ENCODE measurements at places on chromosomes 6 and 20.

DNA sequence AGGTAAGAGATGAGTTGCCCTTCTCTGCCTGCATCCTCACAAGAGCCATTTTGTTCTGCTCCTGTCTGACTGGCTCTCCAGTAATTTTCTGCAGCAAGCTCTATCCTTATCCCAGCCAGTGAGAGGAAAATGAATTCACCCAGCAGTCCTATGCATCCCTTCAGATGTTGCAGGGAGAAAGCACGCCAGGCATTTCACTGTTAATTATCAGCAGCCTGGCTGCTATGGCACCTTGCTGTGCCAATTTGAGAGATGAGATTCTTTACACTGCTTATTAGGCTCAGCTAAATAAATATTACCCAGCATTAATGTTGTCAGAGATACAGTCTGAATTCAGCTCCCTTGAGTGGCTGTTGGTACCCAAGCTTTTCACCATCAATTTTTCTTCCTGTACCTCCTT lies 61.1 kb upstream of the SNAP25 start:
- no peak for DNase-seq

- no peak for DNase-seq
Observed at GRCh38 chr20:41360831-41361756, 5.5 kb downstream of the EMILIN3 start.

DNA sequence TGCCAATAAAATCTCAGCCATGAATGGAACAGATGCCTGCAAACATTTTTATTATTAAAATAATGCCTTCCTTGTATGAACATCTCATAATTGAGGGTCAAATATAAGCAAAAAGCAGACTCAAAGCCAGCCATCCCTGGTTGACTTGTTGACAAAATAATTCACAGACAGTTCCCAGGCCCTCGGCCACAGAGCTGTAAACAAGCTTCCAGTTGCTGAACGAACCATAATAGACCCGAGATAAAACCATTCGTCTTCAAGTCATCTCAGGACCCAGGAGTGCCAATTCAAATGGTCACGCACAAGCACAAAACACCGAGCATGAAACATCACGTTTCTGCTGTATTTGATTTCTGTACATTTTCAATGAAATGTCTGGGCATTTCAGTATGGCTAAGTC lies 113.3 kb upstream of the CDYL start:
- DNase-seq = peak; percentile 87

DNA sequence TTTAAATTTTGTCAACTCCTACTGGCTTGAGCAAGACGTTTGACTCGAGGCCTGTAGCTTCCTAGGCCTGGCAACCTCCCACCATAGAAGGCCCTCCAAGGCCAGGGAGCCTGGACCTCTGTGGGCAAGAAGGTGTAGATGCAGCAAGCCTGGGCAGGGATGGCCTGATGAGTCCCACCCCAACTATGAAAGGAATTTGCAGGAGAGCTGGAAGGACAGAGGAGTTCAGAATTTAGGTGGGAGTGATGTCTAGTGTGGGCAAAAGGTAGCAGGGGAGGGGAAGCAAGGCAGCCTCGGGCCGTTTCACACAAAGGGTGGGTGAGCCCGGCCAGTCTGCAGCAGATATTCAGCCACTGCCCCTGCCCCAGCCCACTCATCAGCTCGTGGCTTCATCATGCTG lies 245.2 kb downstream of the CDH26 start:
- no peak for DNase-seq

DNA sequence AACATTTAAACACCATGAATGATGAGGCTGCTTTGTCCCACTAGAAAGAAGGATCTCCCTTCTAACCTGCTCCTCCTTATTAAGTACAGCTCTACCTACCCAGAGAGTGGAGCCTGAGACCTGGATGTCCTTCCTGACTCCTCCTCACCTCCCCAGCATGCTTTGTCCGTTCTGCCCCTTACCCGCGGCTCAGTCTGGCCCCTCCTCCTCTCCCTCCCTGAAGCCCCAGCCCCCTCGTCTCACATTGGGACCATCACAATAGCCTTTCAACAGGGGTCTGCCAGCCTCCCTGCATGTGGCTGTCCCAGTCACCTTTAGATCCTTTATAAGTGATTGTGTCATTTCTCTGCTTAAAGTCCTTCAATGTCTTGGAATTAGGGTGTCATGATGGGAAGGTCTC lies 72.5 kb downstream of the DZANK1 start:
- no peak for DNase-seq

- DNase-seq = no peak
Observed at GRCh38 chr6:144311361-144311760, 26.2 kb downstream of the UTRN start.

DNA sequence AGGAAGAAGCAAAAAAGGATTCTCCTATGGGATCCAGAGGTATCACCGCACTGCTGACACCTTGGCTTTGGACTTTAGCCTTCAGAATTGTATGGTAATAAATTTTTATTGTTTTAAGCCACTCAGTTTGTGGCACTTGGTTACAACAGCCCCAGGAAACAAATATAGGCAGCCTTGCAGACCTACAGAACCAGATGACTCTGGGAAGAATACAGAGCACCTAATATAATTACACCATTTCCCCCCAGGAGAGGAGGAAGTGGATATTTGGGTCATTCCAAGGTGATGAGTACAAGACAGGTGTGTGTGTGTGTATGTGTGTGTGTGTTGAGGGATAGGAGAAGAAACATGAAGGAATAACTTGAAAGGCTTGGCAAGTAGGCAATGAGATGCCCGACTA lies 84.2 kb upstream of the ENPP5 start:
- DNase-seq = no peak

DNA sequence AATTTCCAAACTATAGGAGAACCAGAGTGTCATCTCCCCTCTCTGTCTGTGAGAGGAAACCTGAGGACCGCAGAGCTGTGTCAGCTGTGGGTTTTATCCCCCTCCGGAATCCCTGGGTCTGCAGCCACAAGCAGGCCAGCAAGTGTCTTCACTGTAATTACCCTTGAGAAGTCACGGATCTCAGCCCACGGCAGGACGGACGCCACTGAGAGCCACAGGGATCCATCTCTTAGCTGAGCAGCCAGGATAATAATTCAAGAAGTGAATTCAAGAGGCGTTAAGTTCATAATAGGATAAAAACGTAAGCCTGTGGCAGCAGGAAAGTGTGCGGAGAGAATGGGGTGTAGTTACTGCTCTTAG lies 37.0 kb downstream of the DLL1 start:
- no peak for DNase-seq

GRCh38 chr6:79863566-79863965 lies 83.8 kb downstream of the ELOVL4 start:
- DNase-seq = no peak

DNA sequence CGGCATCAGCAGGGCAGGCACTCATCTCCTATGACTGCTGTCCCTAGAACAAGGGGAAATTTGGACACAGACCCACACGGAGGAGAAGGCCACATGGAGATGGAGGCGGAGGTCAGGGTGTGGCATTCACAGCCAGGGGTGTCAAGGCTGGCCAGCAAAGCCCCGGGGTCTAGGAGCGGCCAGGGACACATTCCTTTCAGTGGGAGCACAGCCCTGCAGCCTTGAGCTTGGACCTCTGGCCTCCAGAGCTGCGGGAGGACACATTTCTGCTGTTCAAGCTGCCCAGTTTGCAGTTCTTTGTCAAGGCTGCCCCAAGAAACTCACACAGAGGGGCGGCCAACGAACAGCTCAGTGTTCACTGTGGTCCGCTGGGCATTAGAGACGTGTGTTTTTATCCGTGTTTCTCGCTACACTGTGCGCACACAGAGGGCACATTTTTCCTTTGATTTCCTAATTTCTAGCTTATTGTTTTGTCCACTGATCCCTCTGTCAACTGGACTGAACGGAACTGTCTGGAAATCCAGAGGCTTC lies 93.4 kb upstream of the MPC1 start:
- no peak for DNase-seq

- DNase-seq = no peak
Observed at GRCh38 chr6:55474382-55474781, 104.6 kb downstream of the HMGCLL1 start.

DNA sequence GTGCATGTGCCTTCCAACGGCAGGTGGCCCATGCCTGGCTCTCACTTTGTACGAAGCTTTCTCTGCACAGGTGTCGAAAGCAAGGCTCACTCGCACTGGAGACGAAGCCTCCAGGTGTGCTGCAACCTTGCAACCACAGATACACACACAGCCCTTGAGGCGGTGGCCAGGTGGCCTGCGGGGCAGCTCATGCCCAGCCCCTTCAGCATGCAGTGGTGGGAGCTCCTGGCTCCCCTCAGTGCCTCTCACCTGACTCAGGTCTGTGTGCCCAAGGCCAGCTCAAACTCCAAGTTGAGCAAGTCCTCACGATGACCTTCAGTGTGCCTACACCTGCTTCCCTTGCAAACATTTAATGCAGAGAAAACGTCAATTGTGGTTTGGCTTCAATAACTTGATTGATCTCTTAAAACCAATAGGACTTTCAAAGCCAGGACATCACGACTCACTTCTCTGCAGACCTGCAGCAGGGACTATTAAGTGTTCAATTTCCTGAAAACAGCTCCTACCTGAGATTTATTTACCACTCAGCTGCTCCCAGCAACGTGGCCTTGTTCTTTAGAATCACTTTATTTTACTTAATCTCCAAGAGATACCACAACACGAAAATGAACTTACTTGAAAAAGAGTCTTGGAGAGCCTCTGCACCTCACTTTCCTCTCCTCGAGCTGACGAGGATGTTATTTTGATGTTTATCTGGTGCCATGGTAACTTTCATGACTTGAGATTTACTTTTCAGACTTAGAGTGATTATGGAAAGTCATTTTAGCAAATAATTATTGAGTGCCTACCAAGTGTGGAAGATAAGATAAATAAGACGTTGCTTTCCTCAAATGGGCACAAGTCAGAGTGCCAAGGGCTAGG lies 86.3 kb downstream of the SLC22A23 start:
- DNase-seq = no peak

GRCh38 chr6:127365874-127366273 lies 22.5 kb upstream of the ECHDC1 start:
- no peak for DNase-seq

- DNase-seq = no peak
Observed at GRCh38 chr20:20363799-20364592, 3.9 kb upstream of the INSM1 start.

DNA sequence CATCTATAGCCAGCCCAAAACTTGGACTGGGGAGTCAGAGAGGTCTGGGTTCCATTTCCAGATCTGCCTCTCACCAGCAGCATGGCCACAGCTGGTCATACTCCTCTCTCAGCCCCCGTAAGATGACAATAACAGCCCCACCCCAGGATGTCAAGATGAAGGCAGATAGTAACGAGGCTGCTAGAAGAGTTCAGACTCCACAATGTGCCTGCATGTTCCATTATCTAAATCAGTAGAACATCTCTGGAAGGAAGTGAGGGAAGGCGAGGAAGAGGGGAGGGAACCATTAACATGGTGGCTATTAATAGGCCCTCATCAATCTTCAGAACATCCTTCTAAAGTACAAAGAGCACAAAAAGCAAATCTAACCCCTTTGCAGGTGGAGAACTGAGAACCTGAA lies 98.0 kb upstream of the KCNG1 start:
- no peak for DNase-seq

DNA sequence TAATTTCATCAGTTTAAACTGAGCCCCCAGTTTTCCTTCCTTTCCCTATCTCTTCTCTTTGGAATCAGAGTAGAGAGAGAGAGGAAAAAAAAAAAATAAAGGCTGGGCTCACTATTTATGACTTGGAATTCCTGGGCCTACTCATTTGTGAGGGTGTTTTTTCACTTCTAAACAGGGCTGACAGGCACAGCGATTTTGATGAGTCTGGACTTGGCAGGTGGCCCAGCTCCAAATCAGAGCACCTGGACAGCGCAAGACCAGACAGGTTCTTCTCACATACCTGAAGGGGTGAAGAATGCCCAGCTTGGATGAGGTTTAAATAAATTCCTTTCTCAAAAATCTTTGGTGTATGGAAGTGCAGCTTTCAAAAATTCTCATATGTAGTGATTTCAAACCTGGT lies 122.2 kb downstream of the KIF13A start:
- no peak for DNase-seq

GRCh38 chr6:166025149-166025898 lies 142.3 kb downstream of the TBXT start:
- peak; percentile 46 for DNase-seq

DNA sequence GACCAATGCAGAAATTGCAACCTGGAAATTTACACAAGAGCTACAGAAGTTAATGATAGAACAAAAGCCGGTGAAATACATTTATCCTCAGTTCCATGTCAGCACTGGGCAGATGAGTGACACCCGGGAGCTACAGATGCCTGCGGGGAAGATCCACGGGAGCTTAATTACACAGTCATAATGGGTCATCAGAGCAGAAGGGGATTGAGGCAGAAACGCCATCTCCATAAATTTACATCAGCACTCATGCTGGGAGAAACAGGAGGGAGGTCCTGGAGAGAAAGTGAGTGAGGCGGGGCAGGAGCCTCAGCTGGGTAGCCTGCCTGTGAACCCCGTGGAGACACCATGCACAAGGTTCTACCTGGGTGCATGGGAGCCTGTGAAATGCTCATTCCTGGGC lies 37.6 kb upstream of the CST7 start:
- no peak for DNase-seq

DNA sequence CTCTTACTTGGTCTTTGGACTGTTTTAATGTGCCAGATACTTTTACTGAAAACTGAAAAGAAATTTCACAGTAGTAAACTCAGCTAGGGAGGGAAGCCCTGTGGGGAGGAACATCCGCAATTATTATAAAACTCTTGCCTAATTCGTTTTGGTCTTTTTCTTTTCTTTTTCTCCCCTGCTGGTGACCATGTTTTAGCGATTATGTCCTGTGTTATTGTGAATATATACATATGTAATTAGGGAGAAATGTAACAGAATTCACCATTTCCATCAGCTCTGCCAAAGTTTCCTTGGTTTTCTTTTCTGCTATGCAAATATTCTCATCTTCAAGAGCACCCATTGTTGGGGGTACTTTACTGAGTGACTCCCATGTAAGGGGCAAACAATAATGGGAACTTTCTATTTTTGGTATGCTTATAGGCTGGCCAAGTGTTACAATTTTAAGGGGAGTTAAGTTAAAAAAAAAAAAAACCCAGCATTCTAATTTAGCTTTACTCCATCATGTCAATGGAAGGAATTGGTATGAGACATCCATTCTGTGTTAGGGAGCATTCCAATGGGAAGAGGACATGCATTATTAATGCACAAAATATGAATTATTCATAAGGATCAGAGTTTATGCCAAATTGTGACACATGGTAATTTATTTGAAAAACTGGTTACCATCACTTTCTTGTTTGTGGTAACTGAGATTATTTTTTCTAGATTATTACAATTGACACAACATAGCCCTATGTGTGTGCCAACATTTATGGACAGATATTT lies 2.0 kb downstream of the DOK5 start:
- no peak for DNase-seq

DNA sequence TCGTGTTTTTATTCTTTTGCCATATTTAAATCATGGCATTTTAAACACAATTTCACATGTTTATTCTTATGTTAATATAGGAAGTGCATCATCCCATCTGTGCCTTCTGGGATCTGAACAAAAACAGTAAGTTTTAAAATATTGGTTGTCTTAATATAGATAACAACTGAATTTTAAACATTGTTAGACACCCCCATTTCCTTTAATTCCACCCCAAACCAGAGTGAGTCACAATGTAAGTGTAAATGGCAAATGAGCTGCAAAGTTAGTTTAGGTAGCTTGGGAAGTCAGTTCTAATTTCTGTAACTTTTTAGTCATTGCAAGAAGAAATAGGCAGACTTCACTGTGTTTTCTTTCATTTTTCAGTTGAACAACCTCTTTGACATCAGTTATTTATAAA lies 108.0 kb downstream of the ADGRG6 start:
- DNase-seq = no peak

GRCh38 chr20:44457016-44457415 lies 18.7 kb upstream of the TTPAL start:
- DNase-seq = no peak

- no peak for DNase-seq
Observed at GRCh38 chr6:46356543-46356942, 134.7 kb downstream of the RCAN2 start.
